ENCODE measurements at places on chromosomes 2 and 18.

- DNase-seq: no peak
These were observed 236.3 kb downstream of the KIAA1328 start for GRCh38 chr18:37065254-37065653.

GRCh38 chr2:201938156-201938775 lies 95.4 kb upstream of the FZD7 start:
- no peak for DNase-seq

DNA sequence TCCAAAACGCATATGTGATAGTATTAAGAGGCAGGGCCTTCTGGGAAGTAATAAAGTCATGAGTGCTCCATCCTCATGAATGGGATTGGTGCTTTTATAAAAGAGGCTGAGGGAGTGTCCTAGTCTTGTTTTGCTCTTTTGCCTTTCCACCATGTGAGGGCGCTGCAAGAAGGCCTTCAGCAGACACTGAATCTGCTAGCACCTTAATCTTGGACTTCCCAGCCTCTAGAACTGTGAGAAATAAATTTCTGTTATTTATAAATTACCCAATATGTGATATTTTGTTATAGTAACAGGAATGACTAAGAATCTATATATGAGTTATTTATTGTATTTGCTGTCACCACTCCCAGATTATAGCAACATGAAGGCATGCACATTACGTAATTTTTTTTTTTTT lies 63.5 kb downstream of the PLA2R1 start:
- no peak for DNase-seq

- no peak for DNase-seq
These were observed 136.9 kb downstream of the SLC4A10 start for GRCh38 chr2:161761160-161761559.

DNA sequence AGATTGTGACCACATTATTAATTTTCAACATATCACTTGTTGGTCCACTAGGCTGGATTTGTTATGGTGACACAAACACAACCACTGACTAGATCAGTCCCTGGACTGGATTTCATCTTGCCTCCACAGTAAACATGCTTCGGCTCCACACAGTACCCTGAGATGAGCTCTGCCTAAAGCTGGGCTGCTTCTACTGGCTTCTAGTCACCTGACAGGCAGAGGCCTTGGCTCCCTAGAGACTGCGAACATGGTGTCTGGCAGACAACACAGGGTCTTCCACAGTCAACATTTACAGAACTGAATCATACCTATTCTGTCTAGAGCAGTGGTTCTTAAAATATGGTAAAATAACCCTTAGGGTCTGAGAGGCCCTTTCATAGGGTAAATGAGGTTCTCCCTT lies 69.2 kb downstream of the RIT2 start:
- no peak for DNase-seq

DNA sequence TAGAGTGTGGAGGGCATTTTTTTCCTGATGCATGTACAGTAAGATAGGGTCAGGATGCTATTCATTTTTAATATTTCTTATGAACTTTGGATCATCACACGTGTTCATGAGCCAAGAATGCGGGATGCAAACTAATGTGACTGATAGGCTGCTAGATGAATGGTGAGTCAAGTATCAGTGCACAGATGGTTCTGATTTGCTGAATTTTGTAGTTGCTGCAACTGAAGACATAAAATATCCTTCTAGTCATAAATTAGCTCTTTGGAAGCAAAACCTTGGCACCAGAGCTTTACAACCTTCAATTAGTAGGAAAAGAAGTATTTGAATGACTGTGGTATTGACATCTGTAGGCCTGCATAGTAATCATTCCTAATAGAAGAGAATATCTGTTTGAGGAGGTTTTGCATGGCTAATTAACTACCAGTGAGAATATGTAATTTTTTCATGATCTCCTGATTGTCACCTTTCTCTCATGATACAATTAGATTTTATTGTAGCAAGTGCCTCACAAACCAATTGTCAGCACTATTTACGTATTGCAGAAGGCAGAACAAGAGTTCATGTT lies 94.0 kb downstream of the VRK2 start:
- no peak for DNase-seq

GRCh38 chr18:63472380-63472779 lies 4.4 kb upstream of the SERPINB5 start:
- DNase-seq: no peak

DNA sequence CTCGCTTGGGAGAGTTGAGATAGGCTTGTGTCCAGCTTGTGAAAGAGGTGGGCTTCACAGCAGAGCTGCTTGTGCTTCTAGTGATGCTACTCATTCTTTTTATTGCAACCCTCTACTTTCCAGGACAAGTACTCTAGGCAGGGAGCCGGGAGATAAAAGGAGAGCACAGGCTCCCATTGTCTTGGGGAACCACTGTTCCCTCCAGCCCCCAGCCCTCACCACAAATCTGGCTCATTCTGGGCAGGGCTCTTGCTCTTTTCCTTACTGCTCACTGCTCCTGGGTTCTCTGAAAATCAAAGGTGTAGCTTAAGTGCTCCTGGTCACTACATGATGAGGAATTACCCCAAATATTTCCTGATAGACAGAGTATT lies 81.4 kb downstream of the CABYR start:
- DNase-seq: no peak

GRCh38 chr18:3577281-3577855 lies 127.4 kb downstream of the TGIF1 start:
- no peak for DNase-seq

- DNase-seq: no peak
These were observed 41.4 kb upstream of the HDAC4 start for GRCh38 chr2:239442192-239442591.

DNA sequence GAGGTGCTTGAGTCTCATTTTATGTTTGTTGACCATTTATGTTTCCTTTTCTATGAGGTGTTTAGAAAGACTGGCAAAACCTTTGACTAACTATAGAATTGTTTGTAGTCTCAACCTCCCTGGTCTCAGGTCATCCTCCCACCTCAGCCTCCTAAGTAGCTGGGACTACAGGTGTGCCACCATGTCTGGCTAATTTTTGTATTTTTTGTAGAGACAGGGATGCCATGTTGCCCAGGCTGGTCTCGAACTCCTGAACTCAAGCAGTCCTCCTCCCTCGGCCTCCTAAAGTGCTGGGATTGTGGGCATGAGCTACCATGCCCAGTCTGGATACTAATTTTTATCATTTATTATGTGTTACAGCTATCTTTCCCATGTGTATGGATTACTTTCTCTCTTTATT lies 67.8 kb downstream of the EML4 start:
- no peak for DNase-seq

DNA sequence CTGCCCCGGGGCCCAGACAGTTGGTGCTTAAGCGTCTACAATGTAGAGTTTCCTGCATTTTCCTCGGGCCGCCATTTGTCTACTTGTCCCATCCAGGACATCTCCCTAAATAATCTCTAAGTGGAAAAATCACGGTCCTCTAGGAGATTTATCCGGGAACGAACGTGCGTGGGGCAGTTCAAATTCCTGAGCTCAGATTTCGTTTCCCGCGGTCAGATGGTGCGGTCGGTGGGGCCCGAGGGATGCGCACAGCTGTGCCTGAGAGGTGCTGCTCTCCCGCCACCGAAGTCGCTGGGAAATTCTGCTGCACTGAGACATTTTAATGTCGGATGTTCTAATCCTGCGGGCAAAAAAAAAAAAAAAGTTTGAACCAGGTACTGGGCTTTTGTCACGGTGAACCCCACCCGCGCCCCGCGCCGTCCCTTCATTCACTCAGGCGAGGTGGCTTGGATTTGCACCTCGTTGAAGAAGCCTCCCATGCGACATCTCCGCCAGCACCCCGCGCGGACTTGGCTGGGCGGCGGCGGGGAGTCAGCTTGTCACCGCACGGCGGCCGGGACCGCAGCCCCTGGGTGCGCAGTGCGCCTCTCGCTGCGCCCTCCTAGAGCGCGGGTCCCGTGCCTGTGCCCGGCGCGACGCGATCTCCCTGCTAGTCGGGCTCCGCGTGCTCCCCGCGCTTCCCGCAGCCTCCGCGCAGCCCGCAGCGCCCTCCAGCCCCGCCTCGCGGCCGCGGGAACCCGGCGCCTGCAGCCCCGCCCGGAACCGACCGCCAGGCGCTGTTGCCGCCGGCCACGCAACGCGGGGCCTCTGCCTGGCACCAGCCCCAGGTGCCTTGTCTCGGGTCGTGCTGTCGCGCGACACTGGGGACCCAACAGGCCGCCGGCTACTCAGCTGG lies 191.9 kb upstream of the TCF4 start:
- DNase-seq: peak; percentile 12

- DNase-seq: no peak
These were observed 702.7 kb upstream of the GCFC2 start for GRCh38 chr2:76413436-76413835.

DNA sequence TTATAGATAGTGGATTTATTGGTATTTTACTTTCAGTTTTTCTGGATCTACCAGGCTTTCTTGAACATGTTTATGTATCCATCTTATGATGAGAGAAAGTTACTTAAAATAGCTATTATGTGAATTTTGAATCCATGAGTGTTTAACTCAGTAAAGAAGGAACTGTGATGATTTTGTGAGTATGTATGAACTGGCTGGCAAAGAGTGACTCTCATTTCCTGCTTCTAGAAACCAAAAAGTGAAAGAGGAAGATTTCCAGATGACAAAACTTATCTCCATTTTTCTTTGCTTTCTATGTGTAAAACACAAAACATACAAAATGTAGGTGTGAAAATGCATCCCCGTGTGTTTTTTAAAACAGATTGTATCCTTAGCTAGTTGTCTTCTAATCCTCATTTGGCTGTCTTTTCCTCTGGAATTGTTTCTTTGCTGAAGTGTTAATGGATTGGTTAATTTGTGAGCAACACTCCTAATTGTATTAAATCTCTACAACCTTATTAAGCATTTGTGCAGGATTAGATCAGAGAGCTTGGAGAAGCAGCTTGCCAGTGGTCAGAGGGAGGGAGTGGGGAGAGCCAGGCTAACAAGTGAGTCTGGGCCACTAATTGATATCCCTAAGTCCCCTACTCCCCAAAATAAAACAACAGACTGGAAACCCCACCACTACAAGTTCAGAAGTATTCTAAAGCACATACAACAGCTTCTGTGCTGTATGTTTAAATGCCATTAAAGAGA lies 23.9 kb downstream of the PTPRM start:
- DNase-seq: no peak

- no peak for DNase-seq
These were observed 53.3 kb upstream of the AP1S3 start for GRCh38 chr2:223890721-223891120.

- no peak for DNase-seq
These were observed 18.2 kb upstream of the DUSP2 start for GRCh38 chr2:96163415-96163767.

GRCh38 chr2:48328942-48329723 lies 200.8 kb upstream of the STON1 start:
- no peak for DNase-seq

DNA sequence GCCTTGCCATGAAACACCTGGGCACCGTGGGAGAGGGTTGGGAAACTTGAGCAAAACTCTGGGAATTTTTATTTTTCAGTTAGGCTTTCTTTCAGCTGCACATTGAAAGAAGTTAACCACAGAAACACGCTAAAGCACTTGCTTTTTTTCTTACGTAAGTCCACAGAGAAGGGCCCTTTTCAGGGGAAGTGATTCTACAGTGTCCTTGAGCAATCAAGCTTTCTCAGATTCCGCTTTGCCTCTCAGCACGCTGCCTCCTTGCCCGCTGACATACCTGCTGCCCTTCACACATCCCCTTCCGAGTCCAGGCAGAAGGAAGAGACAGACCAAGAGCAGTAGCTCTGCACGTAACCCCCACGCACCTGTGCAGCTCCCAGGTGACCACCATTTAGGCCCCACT lies 135.5 kb upstream of the MYT1L start:
- no peak for DNase-seq

DNA sequence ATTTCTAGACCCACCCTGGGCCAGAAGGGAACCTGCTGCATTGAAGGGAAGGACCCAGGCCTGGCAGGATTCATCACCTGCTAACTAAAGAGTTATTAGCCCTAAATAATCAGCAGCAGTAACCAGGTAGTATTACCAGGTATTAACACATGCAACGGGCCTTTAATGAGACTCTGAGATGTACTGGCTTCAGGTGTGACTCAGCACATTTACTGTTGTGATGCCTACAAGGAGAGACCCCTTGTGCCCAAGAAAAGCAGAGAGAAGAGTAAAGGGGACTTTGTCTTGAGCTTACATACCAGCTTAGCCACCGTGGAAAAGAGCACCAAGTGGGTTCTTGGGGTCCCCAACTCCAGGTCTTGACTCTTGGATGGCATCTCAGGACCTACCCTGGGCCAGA lies 243.1 kb upstream of the SLC39A10 start:
- DNase-seq: no peak

- no peak for DNase-seq
These were observed 16.8 kb upstream of the SLC1A4 start for GRCh38 chr2:64972426-64972825.

All from stimulated activated naive CD8-positive, alpha-beta T cell treated with anti-CD3 and anti-CD28 coated beads, Interleukin-15, Interleukin-2, amounts not matched to agents 100 U/mL and 50 U/mL, for 24 hours (primary cell).